Stimulated activated CD8-positive, alpha-beta memory T cell treated with anti-CD3 and anti-CD28 coated beads, Interleukin-2, amount 100 ng/mL, for 1 hour (primary cell): ENCODE measurements at places on chromosomes 16 and 17.

DNA sequence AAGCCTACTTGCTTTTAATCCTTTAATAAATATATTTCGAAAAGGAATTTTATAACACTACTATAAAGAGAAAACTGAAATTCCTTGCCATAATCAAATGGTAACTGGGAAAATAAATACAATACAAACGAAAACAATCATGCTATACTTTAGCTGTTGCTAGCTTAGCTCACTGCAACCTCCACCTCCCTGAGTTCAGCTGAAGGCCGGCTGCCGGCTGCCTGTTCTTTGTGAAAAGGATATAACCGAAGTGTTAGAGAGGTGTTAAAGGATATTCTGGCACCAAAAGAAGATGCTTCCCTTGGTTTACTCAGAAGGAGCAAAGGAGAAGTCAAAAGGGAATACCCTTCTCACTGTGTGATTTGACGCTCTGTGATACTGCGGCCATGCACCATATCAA lies 108.5 kb downstream of the CACNG3 start:
- no peak for DNase-seq

GRCh38 chr16:48903039-48903438 lies 293.1 kb upstream of the N4BP1 start:
- DNase-seq, result no peak

GRCh38 chr16:88309908-88310265 lies 72.9 kb upstream of the ZNF469 start:
- no peak for DNase-seq

GRCh38 chr17:81052199-81052997 lies 17.4 kb downstream of the BAIAP2 start:
- DNase-seq, result no peak

DNA sequence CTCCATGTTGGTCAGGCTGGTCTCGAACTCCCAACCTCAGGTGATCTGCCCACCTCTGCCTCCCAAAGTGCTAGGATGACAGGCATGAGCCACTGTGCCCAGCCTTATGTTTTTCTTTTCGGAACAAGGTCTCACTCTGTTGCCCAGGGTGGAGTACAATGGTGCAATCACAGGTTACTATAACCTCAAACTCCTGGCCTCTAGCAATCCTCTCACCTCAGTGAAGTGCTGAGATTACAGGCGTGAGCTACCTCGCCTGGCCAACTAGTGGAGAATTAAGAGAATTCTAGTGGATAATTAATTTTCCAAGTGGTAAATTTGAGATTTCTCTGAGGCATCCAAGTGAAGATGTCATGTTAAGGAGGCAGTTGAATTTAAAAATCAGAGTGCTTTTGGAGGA lies 2.9 kb upstream of the FBXO47 start:
- DNase-seq, result no peak

DNA sequence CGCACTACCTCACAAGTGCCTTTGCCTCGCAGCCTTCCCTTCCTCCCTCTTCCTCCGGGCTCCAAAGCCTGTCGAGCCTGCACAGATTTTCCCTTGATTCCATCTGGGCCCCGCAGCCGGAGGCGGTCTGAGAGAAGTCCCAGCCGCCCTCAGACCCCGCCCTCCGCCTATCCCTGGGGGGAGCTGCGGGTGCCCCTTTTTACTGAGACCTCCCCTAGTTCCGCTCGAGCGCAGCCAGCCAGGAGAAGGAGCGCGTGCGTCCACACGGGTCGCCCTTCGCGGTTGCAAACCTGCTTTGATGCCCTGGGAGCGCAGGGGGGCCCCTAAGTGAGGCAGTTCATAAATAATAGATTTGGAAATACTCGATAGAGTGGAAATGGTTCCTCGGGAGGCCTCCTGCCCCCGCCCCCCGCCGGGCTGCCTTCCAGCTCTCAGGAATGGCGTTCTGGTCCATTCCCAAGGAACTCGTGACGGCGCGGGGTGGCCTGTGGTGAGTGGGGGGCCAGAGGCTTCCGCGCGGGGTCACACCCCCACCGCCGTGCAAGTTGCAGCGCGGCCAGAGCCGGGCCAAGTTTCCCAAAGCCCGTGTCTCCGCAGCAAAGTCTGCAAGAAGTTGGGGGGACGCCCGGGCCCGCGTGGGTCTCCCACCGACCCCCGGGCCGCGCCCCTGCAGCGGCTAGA lies 610 bp downstream of the C16orf74 start:
- no peak for DNase-seq

GRCh38 chr17:44448412-44448811 lies 54.8 kb downstream of the GPATCH8 start:
- DNase-seq, result no peak

DNA sequence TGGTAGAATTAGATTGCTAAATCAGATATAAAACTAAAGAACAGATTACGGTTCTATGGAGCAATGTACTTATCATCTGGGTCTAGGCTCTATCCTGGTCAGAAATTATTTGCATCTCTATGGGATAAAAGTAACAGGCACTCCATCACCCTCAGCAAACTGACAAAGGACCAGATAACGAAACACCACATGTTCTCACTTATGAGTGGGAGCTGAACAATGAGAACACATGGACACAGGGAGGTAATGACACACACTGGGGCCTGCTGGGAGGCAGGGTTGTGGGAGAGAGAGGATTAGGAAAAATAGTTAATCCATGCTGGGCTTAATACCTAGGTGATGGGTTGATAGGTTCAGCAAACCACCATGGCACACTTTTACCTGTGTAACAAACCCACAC lies 61.9 kb downstream of the MPHOSPH6 start:
- no peak for DNase-seq

DNA sequence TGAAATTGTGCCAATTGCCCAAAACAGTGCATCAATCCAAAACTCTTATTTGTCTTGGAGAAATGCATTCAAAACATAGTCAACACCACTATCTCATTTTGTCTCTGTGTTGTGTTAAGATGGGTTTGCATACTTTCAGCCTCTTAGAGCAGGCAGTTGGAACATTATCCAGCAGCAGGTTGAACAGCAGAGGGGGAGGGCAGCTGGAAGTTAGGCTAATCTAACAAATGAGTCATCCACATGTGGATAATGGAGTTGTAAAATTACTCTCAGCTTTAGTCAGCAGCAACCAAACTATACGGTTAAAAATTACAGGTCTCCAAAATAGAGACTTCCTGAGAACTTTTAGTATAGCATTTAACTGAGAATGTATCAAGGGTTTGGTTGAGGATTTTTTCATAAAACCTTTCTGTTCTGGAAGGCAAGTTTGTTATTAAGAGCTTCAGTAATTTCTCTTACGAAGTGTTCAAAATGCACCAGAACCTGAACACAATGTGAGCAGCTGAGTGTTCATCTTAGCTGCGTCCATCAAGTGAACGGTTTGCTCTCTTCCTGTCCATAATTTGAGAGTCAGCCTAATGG lies 46.3 kb downstream of the PRKCA start:
- no peak for DNase-seq

DNA sequence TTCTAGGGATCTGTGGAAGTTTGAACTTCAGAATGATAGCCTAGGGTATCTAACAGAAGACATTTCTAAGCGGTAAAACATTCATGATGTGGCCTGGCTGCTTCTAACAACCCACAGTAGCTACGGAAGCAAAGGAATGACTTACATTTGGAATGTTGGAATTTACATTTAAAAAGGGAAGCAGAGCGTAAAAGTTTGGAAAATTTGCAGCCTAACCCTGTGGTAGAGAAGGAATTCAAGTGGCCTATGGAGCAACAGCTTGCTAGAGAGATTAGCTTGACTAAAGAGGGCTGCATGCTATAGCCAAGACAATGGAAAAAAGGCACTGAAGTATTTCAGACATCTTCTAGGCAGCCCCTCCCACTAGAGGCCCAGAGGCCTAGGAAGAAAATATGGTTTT lies 50.1 kb downstream of the HNF1B start:
- no peak for DNase-seq

GRCh38 chr17:76420356-76421043 lies 32.5 kb downstream of the UBE2O start:
- no peak for DNase-seq

- DNase-seq, result no peak
Observed at GRCh38 chr16:20814784-20815183, 8.5 kb downstream of the REXO5 start.

GRCh38 chr16:67857547-67858233 lies 10.2 kb upstream of the CENPT start:
- DNase-seq, result no peak

- no peak for DNase-seq
Observed at GRCh38 chr16:21940570-21940969, 12.6 kb upstream of the UQCRC2 start.

- no peak for DNase-seq
Observed at GRCh38 chr17:151886-152859, 14.8 kb downstream of the SCGB1C2 start.

DNA sequence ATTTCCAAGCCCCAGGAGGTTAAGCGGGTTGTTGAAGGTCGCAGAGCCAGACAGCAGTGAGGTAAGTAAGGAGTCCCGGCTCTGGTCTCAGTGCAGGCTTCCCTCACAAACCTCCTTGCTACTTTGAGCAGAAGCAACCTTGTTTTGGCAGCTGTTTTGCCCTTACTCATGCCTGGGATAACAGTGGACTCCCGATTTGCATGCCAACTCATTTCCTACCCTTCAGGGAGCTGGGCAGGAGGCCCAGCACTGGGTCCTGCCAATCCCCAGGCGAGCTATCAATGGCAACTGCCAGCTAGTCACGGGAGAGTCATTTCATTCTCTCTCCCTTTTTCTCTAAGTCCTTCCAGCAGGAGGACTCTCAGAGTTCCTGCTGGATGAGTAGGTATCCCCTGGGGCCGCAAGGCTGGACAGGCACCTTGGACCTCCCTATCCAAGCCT lies 72.0 kb upstream of the KSR1 start:
- DNase-seq, result no peak

- no peak for DNase-seq
Observed at GRCh38 chr16:53714205-53715022, 10.5 kb downstream of the FTO start.

DNA sequence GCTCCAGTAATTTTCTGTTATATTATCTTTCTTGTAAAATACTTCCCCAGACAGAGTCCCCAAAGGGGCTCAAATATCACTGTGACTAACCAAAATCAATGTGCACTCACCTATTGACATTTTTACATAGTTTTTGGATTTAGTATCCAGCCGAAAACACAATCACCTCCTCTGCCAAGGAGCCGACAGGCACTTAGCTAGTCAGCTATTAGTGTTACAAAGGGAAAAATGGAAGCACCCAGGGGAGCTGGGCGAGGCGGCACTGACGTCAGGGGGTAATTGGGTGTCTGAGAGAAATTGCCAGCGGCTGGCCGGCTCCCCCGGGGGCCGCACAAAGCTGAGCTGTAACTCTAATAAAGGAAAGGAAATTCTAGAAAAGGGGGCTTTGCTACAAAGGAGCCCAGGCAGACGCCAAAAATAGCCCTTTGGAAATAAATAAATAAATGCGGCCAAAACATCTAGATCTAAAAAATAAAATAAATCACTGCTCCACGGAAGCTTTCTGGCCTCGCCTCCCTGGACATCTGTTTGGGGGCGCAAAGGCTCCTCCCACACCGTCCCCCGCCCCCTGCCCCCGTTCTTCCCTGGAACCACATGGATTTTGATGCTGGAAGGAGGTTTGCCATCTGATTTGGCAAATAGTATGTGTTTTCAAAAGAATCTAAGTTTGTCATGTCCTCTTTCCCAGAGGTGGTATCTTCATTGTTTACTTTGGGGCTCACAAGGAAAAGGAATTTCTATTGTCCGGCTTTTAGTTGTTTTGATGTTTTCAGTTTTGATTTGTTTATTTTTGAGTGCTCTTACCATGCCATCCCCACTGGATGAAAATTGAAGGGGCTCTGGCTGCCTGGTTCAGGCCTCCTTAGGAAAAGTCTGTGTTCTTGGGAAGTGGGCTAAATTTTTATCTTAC lies 156.7 kb downstream of the ZNF423 start:
- no peak for DNase-seq

DNA sequence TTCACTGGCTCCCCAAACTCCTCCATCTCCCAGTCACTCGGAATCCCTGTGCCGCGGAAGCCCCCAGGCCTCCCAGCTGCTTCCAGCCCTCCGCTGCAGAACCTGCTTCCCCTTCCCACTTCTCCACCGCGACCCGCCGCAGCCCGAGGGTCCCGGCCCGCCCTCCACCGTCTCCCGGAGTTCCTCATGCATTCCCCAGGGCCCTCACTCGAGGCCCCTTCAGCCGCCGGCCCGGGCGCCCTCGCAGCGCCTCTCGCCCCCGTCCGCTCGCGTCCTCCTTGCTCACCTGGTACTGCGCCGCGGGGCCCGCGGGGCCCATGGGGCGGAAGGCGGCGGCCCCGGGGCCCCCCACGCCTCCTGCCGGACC lies 329 bp downstream of the SMARCD2 start:
- DNase-seq, result no peak

GRCh38 chr16:7744546-7745264 lies 412.1 kb downstream of the RBFOX1 start:
- DNase-seq, result no peak

DNA sequence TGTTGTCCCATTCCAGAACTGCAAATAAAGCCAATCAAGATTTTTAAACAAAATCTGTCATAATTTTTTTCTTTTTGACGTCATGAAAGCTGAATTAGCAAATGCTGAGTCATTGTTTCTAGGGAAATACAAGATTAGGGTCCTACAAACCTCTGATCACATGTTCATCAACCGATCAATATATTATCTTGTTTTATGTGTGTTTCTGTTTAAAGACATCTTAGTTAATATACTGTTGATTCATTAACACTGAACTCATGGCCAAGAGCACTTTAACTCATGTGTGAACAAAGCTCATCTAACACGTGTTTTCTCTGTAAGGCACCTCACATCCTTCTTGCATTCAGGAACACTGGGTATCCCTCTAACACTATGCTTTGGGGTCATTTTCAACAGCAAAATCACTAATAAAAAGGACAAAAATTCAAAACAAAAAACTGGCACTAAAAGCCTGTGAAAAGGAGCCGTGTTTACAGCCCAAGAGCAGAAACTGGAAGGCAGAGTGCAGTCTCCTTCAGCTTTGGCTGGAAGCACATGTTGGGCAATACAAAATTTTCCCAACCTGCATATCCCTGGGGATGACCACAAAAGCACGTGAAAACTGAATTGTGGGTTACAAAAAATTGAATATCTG lies 102.5 kb downstream of the PARN start:
- no peak for DNase-seq

DNA sequence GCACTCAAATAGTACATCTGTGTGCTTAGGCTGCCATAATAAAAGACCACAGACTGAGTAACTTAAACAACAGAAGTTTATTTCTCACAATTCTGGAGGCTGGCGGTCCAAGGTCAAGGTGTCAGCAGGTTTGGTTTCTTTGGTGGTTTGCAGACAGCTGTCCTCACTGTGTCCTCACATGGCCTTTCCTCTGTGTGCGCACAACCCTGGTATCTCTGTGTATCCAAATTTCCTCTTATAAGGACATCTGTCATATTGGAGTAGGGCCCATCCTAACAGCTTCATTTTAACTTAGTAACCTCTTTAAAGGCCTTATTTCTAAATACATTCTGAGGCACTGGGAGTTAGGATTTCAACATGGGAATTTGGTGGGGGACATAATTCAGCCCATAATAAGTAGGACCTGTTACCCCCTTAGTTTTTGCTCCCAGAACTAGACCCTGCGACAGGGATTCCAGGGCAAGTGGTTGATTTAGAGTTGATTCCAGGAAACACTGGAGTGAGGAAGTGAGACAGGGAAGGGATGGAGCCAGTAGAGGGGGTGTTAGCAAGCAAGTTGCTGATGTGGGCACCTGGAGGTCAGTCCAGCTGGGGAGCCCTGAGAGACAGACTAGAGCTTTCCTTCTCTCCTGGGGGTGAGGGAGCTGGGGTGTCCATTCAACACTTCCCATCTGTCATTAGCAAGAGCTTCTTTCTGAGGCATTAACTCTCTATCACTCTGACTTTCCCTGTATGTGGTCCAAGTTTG lies 10.9 kb upstream of the ALKBH5 start:
- no peak for DNase-seq
